ENCODE measurements at places on chromosomes 7 and 10. TPM values are rescaled to one million over a fixed set of nuclear protein-coding genes. Genes with fewer than 3 reads are reported as not detected.

KCNMA1 gene
- 107 TPM for polyA plus RNA-seq

WEE2 gene
- not detected for polyA plus RNA-seq

TUBGCP2 gene
- 35.6 TPM for polyA plus RNA-seq

EPO gene
- not detected for polyA plus RNA-seq

TACR2 gene
- polyA plus RNA-seq = 121 TPM

RSBN1L gene
- 13.0 TPM for polyA plus RNA-seq

UBE2D1 gene
- 13.3 TPM for polyA plus RNA-seq

BBS9 gene
- polyA plus RNA-seq = 7.3 TPM

HABP2 gene
- 0.10 TPM for polyA plus RNA-seq

HPSE2 gene
- 46.3 TPM for polyA plus RNA-seq

MBL2 gene
- polyA plus RNA-seq = 0.05 TPM

COMMD3 gene
- 40.9 TPM for polyA plus RNA-seq

PRLHR gene
- polyA plus RNA-seq = 0.16 TPM

CYP26C1 gene
- not detected for polyA plus RNA-seq

SMC3 gene
- 25.8 TPM for polyA plus RNA-seq

CHRM2 gene
- 24.1 TPM for polyA plus RNA-seq

ZNF800 gene
- 9.8 TPM for polyA plus RNA-seq

CALHM1 gene
- not detected for polyA plus RNA-seq

PTPRZ1 gene
- polyA plus RNA-seq = 1.5 TPM

MARCHF5 gene
- 20.9 TPM for polyA plus RNA-seq

SHH gene
- polyA plus RNA-seq = 8.6 TPM
